ENCODE measurements at places on chromosomes 3 and 15.

DNA sequence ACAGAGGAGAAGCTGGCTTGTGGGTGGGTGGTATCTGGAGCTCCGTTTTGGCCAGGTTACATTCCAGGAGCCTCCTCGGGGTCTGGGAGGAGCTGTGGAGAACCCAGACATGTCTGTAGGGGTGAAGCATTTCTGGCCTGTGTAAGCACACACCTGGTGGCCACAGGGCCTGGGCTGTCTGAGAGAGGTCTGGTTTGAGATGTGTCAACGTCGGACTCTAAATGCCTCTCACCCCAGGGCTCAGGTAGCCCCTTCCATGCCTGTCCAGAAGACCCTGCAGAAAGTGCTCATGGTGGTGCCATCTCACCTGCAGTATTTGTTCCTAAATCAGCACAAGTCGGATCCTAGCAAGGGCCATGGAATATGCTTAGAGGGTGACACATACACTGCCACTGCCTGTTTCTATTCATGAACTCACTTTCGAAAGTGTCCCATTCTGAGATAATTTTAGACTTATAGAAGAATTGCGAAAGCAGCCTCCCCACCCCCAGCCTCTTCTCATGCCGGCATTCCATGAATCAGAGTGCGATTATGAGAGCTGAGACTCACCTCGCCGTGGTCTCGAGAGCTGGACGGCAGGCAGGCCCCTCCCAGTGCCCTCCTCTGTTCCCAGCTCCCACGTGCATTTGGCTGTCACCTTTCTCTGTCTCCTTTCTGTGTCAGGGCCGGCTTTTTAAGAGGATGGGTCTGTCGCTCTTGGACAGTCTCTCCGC is 63.7 kb downstream of the KLF15 start:
- DNase-seq: no peak

- DNase-seq: no peak
Measured at GRCh38 chr3:134777341-134777740, 17.7 kb upstream of the EPHB1 start.

- no peak for DNase-seq
Measured at GRCh38 chr3:140842984-140843649, 98.5 kb upstream of the SLC25A36 start.

DNA sequence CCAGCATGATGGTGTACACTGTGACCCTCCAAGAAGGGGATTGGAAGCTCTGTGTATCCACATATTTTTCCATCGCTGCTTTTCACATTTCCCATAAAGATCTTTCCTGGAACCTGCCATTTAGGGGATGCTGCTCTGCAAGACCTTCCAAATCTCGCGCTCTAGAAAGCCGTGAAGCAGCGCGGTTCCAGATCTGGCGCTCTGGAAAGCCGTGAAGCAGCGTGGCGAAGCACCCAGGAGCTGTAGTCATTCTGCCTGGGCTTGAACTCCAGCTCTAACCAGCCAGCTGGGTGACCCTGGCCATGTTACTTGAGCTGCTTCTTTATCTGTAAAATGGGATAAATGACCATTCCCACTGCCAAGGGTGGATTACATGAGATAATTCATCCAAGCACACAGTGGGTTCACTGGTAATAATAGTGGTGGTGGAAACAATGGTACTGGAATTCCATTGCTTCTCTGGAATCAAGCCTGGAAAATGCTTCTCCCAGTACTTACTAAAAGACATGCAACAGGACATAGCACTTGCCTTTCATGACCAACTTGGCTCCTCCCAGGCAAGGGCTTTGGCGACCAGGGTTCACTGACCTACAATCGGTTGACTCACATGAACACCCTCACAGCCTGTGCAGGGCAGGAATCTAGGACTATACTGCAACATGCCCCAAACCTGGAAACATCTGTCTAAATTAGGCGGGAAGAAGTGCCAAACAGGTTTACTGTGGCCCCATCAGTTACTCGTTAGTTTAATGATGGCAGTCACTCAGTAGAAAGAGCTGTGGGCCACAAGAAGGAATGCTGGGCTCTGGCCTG is 70.7 kb downstream of the XXYLT1 start:
- DNase-seq: no peak

GRCh38 chr3:131406274-131406673 is 24.7 kb downstream of the NUDT16 start:
- DNase-seq: no peak

GRCh38 chr3:191123946-191124345 is 75.1 kb upstream of the OSTN start:
- DNase-seq: no peak

GRCh38 chr3:168070919-168071318 is 24.8 kb downstream of the GOLIM4 start:
- no peak for DNase-seq

DNA sequence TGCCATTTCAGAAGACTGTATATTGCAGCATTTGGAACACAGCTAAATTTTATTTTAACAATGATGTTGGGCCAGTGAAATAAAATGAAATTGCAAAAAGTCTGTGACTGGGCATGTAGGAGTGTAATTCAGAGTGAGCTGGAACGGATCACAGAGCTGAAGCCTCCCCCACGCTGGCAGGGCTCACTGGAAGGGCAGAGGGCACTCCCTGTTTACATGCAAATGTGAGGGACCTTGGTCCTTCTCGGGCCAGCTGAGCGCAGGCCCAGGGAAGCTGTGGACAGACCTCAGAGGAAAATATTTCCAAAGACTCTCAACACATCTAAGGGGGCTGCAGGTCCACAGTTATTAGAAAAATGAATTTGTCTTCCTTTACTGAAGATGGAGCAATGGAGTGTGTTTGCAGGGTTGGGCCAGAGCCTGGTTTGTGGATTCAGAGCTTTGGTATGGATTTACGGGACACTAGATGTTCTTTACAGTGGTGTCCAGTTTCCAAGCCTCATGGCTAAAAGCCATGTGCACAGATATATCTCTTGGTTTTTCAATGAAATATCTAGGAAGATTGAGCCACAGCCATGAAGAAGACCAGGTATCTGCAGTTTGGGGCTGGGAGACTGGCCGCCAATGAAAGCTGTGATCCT is 32.0 kb downstream of the TRPM1 start:
- DNase-seq: no peak

DNA sequence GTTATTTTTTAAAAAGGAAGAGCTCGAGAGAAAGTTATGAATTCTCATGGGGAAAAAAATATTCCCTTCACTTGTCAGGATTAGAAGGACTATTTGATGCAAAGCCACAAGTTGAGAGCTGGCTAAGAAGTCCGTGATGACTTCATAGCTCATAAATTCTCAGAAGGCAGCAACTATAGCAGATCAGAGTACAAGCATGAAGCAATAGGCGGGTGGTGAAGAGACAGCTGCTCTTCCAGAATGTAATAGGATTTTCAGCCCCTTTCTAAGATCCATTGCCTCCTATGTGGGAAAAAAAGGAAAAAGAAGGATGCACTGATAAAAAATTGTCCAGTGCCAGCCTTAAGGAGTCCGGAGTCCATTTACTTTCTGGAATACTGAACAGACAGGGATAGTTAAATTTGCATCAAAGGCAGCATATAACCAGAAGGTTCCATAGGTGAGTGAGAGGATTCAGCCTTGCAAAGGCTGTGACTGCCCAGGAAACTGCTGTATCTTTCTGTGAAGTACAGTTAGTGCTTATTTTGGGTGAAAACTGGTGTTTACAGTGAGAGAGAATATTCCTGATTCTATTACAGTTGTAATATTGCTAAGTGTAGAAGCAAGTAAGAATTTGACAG is 929.5 kb upstream of the ALCAM start:
- peak; percentile 48 for DNase-seq

DNA sequence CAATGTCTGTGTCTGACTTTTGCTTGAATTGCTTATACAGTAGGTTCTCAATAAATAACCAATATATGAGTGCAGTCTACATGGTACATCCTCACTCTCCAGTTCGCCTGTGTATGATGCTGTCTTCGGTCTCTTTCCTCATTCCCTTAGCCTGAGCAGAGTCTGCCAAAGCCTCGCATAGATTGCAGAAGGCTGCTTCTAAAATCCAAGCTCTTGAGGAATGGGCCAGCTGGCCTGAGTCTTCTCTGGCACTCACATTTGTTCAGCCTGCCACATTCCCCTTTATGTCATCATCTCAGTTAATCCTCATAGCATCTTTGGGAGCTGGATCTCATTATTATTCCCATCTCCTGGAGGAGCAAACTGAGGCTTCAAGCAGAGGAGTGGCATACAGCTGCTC is 27.2 kb upstream of the ADAMTS7 start:
- DNase-seq: no peak

DNA sequence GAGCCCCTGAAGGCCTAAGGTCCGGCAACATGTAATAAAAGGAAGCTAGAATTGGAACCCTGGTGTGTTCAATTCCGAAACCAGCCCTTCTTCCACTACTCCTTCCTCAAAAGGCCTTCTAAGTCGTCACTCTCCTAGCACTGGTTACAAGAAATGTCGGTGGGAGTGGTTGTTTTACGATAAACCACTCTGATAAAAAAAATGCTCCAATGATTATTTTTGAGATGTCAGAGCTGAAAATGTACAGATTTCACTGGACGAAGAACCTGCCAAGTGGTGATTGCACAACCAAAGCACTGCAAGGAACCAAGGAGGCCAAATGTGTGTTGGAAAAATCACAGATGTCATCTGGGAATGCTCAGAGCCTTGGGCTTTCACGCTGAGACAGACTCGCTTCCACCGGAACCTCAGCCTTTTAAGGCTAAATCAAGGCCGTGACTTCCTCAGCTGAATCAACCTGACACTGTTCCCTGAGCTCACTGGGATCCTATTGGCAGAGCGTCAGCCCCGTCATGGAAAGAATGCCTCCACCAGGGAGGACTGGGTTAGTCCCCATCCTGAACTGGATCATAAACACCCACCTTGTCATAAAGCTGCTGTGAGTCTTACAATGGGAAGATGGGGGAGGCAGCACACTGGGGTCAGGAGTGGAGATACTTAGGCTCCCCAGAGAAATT is 108.1 kb upstream of the THBS1 start:
- DNase-seq: no peak

GRCh38 chr3:55858302-55858701 is 371.2 kb upstream of the WNT5A start:
- no peak for DNase-seq

DNA sequence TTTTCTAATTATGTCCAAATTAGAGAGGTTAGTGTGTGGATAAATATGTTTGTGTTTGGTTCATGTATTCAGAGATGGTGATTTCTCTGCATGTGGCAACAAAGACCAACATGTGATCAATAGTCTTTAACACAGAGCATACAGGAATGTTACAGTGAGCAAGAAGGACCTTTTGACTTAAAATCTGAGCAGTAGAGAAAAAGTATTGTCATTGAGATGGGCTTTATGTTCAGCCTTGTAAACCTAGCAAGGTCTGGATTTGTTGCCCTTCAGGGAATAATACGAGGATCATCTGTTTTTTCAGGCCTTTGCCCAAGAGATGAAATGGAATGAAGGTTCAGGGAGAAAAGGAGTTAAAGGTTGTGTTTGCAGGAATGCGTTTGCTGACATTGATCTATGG is 161.8 kb upstream of the NECTIN3 start:
- DNase-seq: no peak

DNA sequence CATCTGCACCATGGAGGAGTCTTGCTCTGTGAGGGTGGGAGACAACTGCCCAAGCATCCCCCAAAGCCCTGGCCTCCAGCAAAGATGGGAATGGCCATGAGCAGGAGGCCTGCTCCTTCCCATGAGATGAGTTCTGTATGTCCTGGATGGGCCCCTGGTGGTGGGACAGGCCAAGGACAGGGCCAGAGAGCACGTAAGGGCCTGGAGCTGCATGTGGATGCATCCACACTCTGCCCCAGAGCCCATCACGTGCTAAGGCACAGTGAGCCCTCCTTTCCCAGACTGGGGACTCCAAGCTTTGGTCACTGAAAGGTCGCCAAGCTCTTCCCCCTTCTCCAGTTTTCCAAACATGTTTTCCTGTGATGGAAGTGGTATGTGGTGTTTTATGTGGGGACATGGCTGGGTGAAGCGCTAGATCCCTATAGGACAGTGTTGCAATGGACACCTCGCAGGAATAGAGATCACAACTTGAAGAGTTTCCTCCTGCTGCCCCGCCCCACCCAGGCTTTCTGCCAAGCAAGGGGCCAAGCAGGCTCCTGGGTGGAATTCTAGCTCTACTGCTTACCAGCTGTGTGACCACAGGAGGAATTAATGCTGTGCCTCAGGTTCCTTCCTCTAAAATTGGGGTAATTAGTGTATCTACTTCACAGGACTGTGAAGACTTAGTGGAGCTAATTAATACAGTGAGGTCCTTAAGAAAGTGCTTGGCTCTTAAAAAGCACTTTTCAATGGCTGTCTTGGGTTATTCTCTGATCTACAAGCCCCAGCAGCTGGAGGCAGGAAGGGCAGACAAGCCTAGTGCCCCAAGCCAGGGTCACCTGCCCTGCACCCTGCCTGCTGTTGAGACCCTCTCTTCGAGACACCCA is 106.4 kb upstream of the RPL32 start:
- no peak for DNase-seq

Measured in anterior cingulate cortex (tissue), 58 donors.